Naive B cell (primary cell): ENCODE measurements at places on chromosomes 12 and 14.

GRCh38 chr14:73630009-73630780 lies 14.6 kb upstream of the DNAL1 start:
- DNase-seq, result no peak

DNA sequence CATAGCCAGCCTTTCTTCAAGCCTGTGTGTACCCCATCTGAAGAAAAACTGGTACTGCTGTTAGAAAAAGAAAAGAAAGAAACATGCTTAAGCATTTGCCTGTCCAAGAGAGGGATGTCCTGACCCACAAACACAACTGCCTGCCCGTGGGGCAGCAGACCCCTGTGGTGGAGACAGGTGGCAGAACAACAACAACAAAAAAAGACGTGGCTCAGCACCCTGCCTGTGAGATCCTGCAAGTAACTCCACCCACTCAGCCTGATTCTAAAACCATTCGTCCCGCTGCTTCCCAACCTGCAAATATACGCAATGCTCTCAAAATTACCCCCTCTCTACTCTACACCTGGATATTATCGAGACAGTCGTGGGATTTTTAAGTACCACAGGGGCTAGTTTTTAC lies 64.9 kb upstream of the ZDHHC17 start:
- no peak for DNase-seq

DNA sequence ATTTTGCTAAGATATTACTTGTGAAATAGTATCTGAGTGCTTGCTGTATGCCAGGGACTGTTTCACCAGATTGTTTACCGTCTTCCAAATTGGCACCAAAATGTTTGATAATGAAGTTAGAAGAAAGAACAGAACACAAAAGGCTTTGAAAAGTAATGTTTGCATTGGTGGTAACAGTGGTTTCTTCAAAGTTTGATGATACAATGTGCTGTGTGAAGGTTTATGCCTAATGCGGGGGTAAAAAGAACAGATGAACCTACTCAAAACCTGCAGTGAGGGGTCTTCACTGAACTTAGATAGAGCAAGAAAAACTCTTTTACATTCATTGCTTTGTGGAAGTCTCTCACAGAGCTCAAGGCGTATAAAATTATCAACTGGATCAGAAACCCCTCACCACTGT lies 76.2 kb downstream of the PRKCH start:
- no peak for DNase-seq

GRCh38 chr12:97977870-97978405 lies 515.3 kb downstream of the RMST start:
- DNase-seq, result no peak

- DNase-seq, result no peak
These were observed 96.2 kb downstream of the SEC23A start for GRCh38 chr14:39006721-39007410.
